NB4 (cell line): ENCODE measurements at places on chromosomes 6 and 20.

- DNase-seq: no peak
Observed at GRCh38 chr20:47740121-47740861, 45.0 kb downstream of the SULF2 start.

- DNase-seq: no peak
Observed at GRCh38 chr6:22205266-22205665, 91.6 kb downstream of the PRL start.

DNA sequence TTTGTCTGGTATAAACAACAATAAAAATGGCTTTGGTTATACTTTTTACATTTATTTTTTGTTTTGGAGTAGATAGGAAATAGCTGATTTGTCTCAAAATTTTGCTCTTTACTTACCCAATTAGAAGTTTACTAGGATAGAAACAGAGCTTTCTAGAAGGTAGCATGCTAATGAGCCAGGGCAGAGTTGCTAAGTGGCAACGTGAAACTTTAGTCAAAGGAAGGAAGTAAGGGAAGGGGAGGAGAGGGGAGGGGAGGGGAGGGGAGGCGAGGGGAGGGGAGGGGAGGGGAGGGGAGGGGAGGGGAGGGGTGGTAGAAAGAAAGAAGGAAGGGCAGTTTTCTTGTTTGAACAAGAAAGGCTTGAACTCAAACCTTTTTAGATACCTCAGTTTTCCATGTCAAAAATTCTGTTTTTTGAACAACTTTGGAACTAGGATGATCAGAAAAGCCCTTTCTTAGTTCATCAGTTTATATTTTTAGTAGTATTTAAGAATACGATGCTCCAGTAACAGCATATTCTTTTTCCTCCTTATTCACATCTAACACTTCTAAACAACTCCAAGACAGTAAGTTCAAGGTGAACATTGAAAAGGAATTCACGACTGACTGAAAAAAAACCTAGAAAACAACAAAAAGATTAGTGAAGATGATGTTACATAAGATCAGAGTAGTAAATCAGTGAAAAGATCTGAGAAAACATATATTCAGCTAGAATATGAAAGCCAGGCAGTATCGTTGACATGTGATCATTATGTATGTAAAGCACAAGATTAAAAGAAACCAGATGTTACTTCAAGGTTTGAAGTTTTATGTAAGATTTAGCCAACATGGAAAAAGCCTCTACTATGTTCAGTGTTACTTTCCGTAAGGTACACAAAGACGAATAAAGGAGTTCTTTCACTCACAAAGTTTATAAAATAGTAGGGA, 263.4 kb downstream of the ARHGAP18 start:
- DNase-seq: no peak

GRCh38 chr20:57696401-57696961, 13.3 kb downstream of the PMEPA1 start:
- no peak for DNase-seq

DNA sequence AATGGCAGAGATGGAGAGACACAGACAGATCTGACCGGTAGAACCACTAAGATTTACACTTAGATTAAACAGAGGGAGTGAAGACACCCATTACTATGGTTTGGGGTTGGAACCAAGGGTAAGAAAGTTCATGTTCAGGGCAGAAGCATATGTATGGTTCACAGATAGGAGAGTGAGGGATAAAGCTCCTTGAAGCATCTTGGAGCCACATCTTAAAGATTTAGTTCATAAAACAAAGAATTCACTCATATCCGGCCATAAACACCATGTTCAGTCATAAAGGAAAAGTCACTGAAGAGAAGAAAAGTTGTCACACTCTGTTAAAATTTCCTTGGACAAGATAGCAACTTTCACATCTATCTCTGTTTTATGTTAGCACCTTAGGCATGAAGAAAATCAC, 18.0 kb downstream of the STX7 start:
- no peak for DNase-seq

DNA sequence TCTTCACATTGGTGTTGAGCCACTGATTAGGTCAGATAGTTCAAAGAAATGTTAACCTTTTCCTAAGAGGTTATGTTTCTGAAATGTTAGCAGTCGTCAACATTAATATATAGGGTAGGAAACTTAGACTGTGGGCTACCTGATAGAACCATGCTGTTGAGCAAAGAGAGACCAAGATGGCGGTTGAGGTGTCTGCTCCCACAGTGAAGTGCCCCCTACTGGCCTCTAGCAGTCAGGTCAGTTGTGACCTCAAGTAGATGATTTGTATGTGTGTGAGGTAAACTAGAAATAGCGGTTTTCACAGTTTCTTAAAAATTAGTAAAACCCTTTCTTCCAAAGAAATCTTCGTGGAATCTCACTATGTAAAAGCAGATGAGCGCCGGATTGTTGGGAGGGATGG, 40.3 kb downstream of the MTHFD1L start:
- peak; percentile 25 for DNase-seq

GRCh38 chr6:6283746-6284145, 36.7 kb downstream of the F13A1 start:
- no peak for DNase-seq

- no peak for DNase-seq
Observed at GRCh38 chr6:159760602-159761057, 1.2 kb upstream of the ACAT2 start.

DNA sequence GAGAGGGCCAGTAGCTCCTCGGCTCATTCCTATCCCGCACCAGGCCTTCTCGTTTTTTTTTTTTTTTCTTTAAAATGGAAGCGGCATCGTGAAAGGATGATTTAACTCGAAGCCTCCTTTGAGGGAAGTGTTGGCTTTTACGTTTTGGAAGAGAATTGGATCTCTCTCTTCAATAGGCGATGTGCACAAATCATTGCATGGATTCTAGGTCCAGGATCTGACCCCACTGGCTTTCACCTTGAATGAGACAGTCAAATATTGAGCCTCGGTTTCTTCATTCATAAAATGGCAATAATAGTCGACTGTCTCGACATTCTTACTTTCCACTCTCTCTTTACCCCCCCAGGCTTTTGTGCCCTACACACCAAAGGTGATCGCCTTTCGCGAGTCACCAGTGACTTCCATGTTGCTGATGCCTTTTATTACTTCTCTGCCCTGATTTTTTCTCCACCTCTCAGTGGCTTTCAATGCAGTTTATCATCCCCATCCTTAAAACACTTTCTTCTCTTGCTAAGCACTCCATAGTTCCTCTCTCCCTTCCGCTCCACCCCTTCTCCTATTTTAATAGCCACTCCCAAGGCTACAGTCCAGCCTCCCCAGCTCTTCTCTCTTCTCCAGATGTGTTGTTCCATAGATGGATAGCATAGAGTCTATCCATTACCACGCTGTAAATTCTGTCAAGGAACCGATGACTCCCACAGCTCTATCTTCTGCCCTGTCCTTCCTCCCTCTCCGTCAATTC, 473 bp upstream of the DTNBP1 start:
- no peak for DNase-seq

DNA sequence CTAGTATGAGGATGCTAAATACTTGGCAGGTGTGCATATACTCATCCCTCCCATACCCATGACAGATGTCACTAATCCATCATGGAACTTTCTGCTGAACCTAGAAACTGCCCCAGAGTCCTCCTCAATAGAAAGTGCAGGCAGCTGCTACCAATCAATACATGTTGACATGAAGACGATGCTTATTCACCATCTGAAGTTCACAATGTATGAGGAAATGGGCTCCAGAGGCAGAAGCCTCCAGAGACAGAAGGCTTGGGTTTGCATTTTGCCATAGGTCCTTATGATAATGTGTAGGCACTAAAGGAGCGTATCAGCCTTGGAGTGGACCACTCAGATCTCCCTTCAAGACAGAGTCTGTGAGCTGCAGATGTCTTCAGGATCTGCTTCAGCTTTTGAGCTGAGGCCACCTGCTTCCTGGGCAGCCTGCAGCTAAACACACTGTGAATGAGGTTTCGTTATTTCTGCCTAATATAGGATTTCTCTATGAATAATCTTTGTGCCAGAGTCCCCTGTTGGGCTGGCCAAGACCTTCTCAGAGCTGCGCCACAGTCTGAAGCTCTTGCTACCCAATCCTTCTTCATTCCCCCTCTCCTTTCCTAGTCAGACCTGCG, 7.5 kb upstream of the KIAA1755 start:
- DNase-seq: no peak

DNA sequence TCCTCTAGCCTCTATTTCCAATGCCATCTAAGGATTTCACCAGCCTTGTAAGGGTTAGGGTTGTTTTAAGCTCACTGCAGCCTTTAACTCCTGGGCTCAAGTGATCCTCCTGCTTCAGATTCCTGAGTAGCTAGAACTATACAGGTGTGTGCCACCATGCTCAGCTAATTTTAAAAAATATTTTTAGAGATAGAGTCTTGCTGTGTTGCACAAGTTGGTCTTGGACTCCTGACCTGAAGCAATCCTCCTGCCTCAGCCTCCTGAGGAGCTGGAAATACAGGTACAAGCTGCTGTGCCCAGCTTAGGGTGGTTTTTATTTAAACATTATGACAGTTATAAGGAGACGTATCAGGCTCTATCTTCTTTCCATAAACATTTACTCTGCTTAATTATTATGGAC, 26.5 kb downstream of the ANKRD6 start:
- DNase-seq: no peak

DNA sequence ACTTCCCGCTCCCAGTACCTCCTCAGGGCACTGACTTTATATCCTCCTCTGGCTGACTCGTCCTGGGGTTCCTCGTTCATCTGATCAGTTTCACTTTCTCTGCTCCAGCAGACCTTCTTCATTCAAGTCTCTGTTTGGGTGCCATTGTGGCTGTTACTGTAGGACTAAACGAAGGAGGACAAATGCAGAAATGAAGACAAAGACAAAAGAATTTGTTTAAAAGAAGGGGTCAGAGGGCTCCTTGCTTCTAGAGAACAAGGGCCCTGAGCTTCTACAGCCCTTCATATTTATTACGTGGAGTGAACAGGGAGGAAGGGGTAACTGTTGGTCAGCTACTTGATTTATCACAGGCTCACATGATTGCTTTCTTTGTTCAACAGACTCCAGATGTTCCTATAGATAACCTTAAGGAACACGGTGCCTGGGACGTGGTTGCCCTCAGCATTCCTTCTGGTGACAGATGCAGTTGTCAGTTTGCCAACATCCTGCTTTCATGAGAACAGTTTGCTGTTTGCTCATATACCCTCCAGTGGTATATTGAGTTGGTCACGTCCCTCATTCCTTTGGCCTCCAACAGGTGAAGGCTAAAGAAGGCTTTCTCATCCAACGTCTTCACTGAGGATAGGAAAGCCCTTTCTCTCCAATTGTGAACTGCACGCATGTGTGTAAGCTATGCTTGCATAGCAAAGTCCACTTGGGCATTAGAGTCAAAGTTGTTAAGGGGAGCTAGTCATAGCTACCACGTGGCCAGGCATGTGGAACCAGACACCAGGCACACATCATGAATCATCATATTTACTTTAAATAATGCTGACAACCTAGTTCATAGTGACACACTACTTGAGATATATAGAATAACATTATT, 69.1 kb upstream of the BTN3A2 start:
- peak; percentile 47 for DNase-seq

DNA sequence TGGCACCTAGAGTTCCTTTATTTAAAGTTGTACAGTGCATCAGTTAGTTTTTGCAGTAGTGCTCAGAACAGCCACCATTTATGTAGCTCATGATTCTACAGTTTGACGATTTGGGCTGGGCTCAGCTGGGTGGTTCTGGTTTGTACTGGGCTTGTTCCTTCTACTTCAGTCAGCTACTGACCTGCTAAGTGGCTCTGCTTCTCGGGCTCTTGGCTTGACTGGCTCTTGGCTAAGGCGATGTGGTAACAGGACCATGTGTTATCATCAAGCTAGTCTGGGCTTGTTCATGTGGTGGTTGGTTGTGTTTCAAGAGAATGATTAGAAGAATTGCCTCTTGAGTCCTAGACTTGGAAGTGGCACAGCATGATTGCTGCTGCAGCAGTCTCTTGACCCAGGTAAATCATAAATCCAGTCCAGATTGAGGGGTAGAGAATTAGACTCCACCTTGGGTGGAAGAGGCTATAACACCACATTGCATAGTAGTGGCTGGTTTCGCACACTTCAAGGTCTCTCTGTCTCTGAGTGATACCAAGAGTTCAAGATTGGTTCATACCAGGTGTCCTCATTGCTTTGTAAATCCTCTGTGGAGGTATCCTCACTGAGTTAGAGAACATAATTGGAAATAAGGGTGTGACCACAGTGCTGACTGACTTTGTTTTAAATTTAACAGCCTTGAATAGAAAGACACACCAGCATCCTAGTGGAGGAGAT, 253.0 kb downstream of the ARID1B start:
- DNase-seq: no peak

- no peak for DNase-seq
Observed at GRCh38 chr6:21375151-21376116, 218.1 kb upstream of the SOX4 start.

DNA sequence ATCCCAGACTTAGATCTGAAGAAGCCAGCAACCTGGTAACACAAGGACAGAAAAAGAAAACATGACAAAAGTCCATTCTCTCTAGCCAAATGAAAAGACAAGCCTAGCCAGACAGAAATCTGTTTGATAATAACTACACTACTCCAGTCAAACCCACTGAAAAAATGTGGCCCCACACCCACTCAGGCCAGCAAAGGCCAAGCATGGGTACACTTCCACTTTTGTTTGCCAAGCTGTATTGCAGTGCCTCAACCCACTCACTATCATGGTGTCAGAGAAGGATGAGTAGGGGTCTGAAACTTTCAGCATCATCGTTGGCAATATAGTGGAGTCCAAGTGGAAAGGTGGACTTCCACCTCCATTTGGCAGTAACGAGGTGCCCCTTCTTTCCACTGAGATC, 45.8 kb downstream of the EPM2A start:
- DNase-seq: no peak

GRCh38 chr20:44407402-44408184, 52.1 kb downstream of the HNF4A start:
- peak; percentile 80 for DNase-seq

- DNase-seq: no peak
Observed at GRCh38 chr6:146445233-146445632, 98.4 kb upstream of the RAB32 start.

- peak; percentile 87 for DNase-seq
Observed at GRCh38 chr6:34792605-34793500, 970 bp downstream of the BLTP3A start.

- DNase-seq: no peak
Observed at GRCh38 chr6:3355358-3356055, 96.8 kb downstream of the PSMG4 start.

DNA sequence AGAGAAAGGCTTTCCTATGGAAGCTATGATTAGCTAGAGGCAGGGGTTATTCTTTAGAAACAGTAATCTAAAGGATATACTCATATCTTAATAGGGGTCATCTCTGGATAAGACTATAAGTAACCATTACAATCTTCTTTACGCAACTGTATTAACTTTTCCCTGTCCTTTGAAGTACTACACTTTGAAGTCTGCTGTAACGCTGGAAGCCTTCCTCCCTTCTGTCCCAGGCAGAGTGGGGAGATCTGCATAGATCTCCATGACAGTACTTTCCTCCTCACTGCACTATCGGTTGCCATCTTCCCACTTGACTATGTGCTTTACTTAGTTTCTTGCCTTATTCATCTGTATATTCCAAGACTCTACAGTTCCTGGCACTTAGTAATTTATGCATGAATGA, 20.1 kb downstream of the SLC35B3 start:
- no peak for DNase-seq
